H4 (cell line): ENCODE measurements at places on chromosomes 16 and 17.

DNA sequence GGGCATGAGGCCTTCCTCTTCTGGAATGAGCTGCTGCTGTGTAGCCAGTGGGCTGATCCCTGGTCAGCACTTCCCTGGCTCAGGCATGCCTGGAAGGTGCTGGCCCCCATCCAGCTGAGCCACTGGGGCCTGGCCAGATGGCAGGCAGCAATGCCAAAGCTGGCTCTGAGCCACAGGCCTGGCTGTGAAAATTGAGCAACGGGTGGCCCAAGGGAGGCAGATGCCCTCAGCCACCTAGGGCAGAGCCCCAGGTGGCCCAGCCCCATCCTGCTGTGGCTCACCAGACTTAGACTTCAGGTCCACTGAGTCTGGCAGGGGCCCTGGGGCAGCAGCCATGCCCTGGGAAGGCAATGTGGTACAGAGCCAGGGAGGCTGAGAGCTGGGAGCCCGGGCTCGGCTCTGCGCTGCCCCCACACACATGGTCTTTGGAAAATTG, 8.5 kb upstream of the CRHR1 start:
- DNase-seq, result peak; percentile 86

GRCh38 chr17:73776351-73777130, 132.3 kb upstream of the SDK2 start:
- DNase-seq, result no peak

DNA sequence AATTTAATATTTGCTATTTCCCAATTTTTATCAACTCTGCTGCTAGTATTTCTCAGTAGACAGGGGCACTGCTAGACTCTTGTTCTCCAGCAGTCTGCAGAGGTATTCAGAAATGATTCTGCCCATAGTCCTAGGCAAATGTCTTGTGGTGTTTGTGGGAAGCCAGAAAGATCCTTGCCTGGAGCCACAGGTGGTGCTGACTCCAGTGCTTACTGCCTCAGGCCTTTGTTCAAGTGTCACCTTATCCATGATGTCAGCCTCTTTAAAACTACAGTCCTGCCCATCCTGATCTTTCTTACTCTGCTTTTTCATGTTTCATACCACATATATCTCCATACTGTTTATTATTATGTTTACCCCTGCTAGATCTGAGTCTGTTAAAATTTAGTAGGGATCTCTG, 26.5 kb downstream of the ZSWIM7 start:
- DNase-seq, result no peak

DNA sequence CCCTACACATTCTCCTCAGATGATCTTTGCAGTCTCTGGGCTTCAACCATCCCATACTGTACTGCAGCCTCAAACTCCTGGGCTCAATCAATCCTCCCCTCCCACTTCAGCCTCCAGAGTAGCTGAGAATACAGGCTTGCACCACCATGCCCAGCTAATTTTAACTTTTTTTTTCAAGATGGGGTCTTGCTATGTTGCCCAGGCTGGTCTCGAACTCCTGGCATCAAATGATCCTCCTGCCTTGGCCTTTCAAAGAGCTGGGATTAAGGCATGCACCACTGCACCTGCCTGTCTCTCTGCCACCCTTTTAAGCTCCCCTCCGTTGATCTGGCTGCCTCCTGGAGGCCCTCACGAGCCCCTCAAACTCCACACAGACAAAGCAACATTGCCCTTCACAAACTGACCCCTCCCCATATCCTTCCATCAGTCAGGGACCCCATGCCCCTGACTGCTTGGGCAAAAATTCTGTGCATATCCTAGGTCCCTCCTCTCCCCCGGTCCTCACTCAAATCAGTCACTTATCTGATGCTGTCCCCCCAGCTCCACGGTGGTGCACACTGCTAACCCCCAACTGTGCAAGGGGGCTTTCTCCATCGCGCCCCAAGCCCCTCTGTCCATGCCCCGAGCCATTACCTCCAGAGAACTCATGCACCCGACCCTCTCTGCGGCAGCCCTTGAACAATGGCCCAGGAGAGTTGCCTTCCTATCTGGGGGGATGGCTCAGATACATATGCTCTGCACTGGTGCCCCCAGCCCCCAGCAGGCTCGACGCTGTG, 252.9 kb downstream of the KATNIP start:
- DNase-seq, result no peak

- no peak for DNase-seq
These were observed 1380.6 kb downstream of the CDH8 start for GRCh38 chr16:60655514-60656153.

DNA sequence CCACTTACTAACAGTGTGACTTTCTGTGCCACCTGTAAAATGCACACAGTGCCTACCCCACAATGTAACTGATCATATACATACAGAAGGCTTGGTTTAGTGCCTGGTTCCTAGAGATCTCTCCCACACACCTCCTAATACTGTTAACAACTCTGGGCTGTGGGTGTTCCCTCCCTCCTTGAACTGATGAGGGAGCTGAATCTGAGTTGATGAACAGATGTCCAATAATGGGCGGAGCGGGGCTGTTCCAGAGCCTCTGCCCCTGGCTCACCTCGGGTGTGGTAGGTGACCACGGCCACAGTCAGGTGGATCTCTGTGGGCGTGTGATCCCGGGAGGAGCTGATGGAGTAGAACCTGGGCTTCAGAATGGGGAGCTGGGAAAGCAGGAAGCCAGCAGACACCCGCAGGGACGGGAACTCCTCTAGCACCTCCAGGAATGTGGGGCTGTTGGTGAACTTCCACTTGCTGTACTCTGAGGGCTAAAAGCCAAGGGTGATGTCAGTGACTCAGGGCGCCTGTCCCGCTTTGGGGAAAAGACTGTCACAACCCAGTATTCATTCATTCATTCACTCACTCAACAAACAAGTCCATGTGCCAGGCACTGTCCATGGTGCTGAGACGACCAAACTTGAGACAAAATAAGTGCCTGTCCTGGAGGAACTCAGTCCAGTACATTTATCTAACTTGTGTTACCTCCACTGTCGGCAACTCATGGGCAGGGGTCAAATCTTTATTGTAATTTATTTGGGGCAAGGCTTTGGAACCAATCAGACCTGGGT, 37.6 kb downstream of the NOS2 start:
- DNase-seq, result peak; percentile 25

- no peak for DNase-seq
These were observed 15.3 kb downstream of the ZC3H7A start for GRCh38 chr16:11781773-11782172.
